ENCODE measurements at places on chromosomes 3 and 15. TPM values are rescaled to one million over a fixed set of nuclear protein-coding genes. Genes with fewer than 3 reads are reported as not detected.

The FANCD2 gene
- 48.5 TPM for total RNA-seq

The SPATA12 gene
- total RNA-seq: 0.34 TPM

The CCR2 gene
- total RNA-seq: not detected

The BTLA gene
- not detected for total RNA-seq

The ATP2C1 gene
- total RNA-seq: 95.2 TPM

The PGBD4 gene
- 1.4 TPM for total RNA-seq

The RAD51 gene
- 17.9 TPM for total RNA-seq

The EMC7 gene
- 22.2 TPM for total RNA-seq

DNA sequence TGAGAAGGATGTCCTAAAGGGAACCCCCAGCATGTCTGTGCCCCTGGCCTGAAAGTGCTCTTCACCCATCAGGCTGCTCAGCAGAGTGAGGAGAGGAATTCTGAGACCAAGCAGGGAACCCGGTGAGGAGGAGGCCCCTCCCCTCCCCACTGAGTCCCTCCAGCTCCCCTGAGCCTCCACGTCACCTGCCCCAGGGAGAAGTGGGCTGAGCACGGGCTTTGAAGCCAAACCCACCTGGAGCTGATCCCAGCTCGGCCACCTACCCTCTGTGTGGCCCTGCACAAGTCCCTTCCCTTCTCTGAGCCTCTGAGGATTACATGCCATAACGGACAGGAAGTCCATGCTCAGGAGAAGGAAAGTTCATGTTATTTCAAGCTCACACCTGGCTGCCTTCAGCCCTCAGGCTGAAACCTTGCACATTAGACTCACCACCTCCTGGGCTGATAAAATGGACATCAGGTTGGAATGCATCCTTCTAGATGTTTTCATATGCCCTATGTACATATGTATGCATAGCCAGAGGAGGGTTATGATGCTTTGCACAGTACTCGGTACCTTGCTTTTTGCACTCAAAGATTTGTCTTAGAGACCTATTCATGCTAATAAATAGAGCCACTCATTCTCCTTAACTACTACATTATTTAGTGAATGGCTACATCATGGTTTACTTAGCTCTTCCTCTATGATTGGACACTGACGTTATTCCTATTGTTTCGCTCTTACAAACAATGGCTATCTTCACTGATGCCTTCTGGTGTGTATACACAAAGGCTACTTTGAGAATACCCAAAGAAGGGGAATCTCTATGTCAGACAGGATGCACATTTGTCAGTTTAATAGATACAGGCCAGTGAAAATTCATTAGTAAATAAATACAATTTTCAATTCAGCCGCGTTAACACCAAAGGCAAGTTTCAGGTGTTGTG is 31.6 kb upstream of the GATA2 start:
- DNase-seq: no peak

DNA sequence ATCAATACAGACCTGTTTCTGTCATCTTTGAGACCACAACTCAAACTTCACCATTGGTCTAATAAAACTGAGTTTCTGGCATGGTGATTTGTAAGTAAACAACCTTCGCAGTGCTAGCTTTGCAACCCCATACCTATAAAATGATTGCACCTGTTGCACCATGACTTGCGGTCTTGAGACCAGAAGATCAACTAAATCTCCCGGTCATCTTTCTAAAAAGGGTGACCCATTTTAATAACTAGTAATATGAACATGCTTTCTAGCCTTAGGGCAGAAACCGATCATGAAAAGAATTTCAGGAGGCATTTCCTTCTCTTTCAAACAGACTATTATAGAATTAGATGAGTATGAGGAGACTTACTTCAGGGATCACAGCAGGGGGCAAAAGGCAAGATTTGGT is 151.9 kb upstream of the ZNF385D start:
- no peak for DNase-seq

- no peak for DNase-seq
Measured at GRCh38 chr15:22839046-22839695, 705 bp downstream of the NIPA2 start.

DNA sequence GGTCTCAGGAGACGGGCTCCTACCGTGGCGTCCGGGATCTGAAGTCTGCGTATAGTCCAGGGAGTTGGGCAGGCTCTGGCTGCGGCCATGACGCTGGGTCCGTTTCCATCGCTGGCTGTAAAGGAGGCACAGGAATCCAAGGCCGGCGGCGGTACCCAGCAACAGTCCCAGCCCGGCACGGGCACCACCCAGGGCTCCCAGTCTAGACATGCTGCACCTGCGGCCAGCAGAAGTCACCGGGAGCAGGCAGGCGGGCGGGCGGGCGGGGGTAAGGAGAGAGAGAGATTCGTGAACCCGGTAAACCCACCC is 526 bp downstream of the RMDN3 start:
- no peak for DNase-seq

DNA sequence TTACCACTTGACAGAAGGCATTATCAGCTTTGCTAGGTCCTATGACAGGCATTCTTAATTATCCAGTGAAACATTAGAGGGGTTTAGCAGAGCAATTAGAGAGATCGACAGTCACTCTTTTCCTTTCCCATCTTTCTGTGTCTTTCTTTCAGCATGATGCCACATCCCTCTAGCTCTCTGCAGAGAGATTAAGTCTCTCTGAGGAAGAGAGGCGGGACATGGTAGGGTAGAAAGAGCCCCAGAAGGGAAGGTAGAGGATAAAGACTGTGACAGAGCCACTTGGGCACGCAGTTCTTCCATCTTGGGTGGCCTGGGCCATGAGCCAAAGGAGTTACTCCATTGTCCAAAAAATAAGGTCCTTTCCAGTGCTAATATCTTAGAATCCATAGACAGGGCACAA is 55.8 kb downstream of the HHLA2 start:
- no peak for DNase-seq

GRCh38 chr3:178184833-178185232 is 351.4 kb upstream of the KCNMB2 start:
- no peak for DNase-seq

Measured in Daoy (cell line).